ENCODE measurements at places on chromosomes 6 and 20.

- no peak for DNase-seq
Measured at GRCh38 chr20:20293691-20294385, 74.1 kb upstream of the INSM1 start.

DNA sequence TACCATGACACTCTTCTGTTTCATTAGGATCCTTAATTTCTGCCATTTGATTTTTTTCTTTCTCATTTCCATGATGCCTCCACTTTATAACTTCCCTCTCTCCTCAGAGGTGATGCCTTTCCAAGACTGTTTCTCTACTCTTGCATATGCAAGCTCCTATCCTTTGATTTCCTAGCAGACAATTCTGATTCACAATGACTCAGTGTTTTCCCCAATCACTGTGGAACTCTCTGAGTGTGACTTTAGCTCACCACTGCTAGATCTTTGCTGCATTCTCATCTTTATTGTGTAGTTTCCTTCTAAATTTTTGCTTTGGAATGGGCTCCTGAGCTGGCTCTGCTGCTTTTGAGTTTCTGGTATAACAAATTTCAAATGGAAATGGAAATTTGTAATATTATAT is 184.9 kb downstream of the TINAG start:
- DNase-seq, result no peak

GRCh38 chr6:166624275-166624674 is 2.8 kb downstream of the RPS6KA2 start:
- DNase-seq, result no peak

DNA sequence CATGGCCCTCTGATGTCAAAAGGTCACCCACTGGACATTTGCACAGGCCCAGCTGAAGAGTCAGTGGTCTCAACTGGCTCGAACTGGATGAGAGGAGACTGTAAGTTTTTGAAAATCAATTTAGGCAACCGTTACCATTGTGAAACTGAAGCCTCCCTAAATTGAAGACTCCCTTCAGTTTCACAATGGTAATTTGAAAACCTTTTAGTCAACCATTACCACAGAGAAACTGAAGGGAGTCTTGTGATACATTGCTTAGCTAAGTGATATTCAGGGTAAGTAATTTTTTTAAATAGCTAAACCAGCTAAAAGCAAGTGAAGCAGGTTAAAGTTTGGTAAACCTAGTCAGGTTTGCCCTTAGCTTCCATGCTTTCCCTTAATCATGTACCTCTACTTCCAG is 197.3 kb upstream of the NT5E start:
- no peak for DNase-seq

DNA sequence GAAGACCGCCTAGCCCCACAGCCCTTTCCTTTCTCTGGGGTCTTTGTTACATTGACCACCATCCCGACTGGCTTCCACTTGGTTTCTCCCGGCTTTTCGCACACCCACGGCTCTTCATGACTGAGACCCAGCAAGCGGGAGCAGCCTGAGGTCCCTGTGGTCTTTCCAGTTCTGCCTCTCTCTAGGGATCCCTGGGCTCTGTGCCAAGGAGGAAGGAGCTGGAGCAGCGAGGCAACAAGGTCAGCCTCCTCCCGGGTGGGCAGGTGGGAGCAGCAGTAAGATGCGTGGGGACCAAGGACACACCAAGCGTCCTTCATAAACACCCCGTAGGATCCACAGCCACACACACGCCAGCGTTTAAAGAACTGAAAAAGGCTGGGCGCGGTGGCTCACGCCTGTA is 29.6 kb upstream of the MRGBP start:
- DNase-seq, result no peak

DNA sequence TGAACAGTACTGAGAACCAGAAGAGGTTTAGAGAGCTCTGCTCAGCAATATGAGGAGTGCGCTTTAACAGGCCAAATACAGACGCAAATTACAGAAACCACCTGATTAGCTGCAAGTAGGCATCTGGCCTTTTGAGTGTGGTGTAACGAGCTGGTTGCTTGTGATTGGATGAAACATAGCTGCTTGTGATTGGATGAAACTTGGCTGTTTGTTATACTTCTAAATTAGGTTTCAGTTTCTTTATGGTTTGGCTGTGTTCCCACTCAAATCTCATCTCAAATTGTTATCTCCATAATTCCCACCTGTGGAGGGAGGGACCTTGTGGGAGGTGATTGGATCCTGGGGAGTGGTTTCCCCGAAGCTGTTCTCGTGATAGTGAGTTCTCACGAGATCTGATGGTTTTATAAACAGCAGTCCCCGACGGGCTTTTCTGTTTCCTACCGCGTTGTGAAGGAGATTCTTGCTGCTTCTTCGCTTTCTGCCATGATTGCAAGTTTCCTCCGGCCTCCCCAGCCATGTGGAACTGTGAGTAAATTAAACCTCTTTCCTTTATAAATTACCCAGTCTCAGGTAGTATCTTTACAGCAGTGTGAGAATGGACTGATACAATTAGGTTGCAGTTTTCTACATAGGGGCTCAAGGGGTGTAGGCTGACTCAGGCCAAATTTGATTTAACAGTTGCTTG is 655.9 kb upstream of the MAN1A1 start:
- DNase-seq, result no peak

- no peak for DNase-seq
Measured at GRCh38 chr6:12485837-12486236, 195.7 kb downstream of the EDN1 start.

GRCh38 chr20:11712639-11713160 is 205.0 kb upstream of the BTBD3 start:
- DNase-seq, result no peak

- DNase-seq, result no peak
Measured at GRCh38 chr6:142796571-142796970, 148.4 kb downstream of the HIVEP2 start.

GRCh38 chr6:82172594-82172993 is 75.0 kb downstream of the IBTK start:
- no peak for DNase-seq
